ENCODE measurements at places on chromosomes 3 and 15.

DNA sequence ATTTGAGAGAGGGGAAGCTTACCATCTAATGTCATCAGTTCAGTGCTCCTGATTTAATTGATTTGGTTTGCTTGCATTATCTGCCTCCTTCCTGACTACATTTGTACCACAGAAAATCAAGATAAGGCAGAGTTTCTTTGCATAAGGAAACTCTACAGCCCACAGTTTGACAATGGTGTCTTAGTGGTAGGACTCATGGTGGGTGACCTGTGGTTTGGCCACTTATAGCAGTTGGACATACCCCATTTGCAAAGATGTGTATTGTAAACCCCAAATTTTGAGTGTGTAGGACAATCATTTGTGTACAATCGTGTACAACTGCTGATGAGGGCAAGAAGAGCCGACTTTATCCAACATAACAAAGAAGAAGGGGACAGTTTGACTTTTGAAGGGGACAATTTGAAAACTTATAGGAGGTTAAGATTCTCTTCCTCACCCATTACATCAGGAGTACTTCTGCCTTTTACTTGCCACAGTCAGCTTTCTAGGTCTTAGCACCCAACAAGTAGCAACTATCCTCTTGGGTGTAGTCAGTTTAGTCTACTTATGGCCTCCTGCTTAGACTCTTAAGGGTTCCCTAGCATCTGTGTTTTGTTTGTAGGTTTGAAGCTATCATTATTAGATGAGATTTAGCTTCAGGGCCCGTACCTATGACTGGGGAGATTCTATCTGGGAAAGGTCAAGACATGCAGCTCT lies 6.2 kb downstream of the TGFBR2 start:
- no peak for DNase-seq

GRCh38 chr3:157465741-157466140 lies 29.1 kb downstream of the PTX3 start:
- DNase-seq, result no peak

GRCh38 chr15:57427367-57427821 lies 51.1 kb downstream of the CGNL1 start:
- no peak for DNase-seq

DNA sequence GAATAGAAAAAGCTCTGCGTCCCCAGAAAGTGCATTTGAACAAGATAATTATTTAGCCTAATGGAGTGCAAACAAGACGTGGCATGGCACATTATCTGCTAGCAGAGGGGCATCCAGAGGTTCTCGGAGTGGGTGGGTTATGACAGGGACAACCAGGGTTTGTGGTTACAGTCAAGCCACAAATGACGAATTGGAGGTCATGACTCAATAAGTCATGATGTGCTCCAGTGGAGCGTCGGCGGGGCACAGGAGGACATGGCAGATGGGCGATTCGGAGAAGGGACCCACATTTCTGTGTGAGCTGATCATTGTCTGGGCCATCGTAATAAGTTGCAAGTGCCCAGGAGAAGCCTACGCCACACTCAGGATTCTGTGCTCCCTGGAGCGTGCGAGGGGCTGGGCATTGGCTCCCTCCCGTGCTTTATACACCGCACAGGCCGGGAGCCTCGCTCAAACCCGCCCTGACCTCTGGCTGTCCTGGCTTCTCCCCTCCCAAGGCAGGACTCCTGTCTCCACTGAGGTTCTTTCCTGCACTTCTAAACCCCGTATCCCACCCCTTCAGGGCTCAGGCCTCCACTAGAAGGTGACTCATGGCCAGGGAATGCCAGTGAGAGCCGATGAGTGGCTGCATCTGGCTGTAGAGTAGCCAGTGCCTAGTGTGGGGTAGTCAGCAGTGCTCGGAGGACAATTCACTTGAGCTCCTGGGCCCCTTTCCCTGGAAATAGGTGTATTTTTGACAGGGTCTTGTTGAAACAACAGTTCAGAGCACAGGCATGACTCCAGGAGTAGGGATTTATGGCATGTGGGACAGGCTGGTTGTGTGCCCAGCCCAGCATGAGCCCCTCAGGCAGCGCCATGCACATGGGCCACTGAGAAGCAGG lies 67.4 kb downstream of the GRIP2 start:
- no peak for DNase-seq

DNA sequence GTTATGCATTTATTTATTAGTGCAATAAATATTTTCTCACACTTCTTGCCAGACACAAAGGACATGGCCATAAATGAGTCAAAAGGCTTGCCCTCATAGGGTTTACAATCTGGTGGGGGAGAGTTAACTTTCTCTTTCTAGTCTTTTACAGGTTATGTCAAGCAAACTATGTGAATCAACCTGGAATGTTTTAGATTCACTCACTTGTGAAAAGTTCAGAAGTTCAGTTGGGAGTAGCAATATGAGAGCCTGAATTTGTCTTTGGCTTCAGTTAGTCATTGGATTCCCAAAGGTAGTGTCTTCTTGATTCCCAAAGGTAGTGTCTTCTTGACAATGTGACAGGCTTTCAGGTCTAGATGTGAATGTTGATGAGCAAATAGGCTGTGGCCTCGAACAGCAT lies 264.8 kb downstream of the SOX2 start:
- no peak for DNase-seq

GRCh38 chr3:16841041-16841753 lies 43.6 kb upstream of the PLCL2 start:
- DNase-seq, result no peak

- DNase-seq, result no peak
Observed at GRCh38 chr3:102457644-102458043, 22.8 kb downstream of the ZPLD1 start.

DNA sequence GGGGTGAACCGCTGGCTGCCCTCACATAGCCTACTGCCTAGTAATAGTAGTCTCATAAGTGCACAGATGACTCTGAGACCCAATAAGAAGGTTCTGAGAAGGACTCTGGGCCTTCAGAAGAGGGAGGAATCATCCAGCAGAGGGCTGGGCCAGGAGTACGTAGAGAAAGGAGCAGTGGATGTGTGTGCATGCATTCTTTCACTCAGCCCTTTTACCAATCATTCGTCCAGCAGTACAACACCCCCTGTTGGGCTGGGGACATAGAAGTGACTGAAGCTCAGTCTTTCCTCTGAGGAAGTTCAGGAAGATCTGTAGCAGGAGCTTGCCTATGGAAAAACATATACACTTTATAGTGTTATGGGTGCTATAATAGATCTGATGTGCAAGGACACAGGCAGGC lies 333.1 kb downstream of the CLSTN2 start:
- DNase-seq, result no peak

DNA sequence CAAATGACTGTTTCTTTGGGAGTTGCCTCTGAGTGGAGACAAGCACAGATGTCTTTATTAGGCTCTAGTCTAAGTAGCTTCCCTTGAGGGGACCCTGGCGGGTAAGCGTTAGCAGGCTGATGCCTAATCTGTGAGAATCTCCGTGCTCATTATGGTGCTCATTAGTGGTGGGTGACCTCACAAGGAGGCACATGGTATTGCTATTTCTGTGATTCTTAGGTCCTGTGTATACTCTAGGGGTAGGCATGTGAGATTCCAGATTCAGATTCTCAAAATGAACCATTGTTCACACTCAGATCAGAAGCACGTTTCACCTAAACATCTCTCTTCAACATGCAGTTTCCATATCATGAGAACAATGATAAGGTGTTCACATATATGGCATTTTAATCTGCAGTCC lies 809.7 kb downstream of the NR2F2 start:
- no peak for DNase-seq

- no peak for DNase-seq
Observed at GRCh38 chr3:123536153-123536895, 48.5 kb downstream of the HACD2 start.

DNA sequence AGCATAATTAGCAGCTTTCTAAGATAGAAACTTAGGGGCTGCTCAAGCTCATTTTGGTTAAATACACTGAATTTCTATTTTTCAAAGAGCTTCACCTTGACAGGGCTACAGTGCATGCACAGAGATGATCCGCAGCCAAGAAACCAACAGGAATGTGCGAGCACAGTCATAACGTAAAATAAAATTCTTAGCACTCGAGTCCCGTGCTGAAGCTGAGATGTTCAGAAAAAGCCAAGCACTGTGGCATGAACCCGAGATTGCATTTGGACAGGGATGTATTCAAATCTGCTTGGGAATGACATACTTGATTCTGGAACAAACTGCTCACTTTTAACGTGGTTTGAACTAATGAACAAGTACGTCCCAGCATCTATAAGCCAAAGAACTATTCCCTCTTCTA lies 340.3 kb downstream of the FOXP1 start:
- no peak for DNase-seq

DNA sequence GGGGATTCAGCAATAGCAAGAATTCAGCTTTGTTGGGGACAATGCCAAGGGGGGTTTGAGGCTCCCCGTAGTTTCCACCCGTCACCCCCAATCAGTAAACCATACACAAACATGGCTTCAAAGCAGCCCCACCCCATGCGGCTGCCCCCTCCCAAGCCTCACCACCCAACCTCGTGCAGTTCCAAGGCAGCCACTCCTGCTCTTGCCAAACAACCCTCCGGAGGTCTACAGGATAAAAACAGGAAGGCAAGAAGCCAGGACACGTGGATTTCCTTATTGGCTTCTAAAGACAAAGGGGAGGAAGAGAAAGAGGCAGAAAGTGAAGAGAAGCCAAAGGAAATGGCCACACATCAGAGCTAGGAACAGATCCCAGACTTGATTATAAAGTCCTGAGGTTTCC lies 121.1 kb downstream of the SHQ1 start:
- DNase-seq, result no peak

DNA sequence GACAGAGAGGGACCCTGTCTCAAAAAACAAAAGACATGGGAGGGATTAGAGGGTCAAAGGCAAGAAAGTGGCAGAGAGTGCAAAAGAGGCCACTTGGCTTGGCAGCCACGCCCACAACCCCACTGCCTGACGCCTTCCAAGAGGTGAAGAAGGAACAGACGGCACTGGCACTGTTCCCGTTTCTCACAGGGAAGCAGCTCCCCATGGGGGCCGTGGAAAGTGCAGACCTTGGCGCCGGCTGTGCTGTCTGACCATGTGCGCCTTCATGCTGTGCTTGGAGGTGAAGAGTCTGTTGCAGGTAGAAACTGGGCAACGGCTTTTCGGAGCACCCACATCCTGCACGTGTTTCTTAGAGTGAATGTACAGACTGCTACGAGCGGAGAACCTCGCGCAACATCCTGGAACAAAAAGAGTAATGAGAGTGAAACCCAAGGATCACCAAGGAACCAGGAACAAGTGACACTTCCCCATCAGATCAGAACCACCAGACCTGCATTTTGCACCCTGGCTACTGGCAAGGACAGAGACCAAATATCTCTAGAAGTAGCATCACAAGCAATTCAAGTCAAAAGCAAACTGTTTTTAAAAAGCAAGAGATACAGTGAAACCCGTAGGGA lies 9.7 kb downstream of the ZXDC start:
- DNase-seq, result no peak

DNA sequence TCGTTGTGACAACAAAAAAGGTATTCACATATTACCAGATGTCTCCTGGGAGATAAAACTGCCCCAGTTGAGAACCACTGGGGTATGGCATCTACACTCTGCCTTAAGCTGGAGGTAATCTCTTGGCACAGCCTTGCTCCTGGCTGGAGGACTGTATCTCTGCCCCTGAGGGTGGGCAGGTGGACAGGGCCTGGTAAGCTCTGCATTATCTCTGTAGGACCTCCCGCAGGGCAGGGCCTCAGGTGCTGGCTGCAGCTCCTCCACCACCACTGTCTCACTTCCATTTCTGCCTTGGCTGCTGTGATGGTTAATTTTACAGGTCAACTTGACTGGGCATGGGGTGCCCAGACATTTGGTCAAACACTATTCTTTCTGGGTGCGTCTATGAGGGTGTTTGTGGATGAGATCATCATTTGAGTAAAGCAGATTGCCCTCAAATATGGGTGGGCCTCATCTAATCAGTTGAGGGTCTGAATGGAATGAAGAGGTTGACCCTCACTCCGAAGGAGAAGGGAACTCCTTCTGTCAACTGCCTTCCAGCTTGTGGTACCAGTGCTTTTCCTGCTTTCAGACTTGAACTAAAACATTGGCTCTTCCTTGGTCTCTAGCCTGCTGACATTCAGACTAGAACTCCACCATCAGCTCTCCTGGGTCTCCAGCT lies 9.8 kb upstream of the RHCG start:
- no peak for DNase-seq

GRCh38 chr15:23913635-23914034 lies 226.5 kb upstream of the NDN start:
- no peak for DNase-seq

- no peak for DNase-seq
Observed at GRCh38 chr3:73021301-73021835, 24.8 kb downstream of the PPP4R2 start.

- no peak for DNase-seq
Observed at GRCh38 chr3:24661175-24661584, 166.5 kb upstream of the THRB start.

GRCh38 chr3:67497746-67498145 lies 156.7 kb downstream of the SUCLG2 start:
- DNase-seq, result no peak

DNA sequence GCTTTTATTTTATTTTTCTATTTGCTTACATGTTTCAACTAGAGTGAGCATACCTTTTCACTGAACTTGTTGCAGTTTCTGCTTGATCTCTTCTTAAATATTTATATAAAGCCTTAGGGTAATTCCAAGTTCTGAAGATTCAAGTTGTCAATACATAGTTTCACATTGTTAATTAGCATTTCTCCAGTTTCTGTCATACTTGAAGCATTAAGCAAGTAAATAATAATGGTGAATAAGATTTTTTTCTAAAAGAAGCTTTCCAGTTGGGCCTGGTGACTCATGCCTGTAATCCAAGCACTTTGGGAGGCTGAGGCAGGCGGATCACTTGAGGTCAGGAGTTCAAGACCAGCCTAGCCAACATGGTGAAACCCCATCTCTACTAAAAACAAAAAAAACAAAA lies 53.9 kb downstream of the CALML4 start:
- no peak for DNase-seq

DNA sequence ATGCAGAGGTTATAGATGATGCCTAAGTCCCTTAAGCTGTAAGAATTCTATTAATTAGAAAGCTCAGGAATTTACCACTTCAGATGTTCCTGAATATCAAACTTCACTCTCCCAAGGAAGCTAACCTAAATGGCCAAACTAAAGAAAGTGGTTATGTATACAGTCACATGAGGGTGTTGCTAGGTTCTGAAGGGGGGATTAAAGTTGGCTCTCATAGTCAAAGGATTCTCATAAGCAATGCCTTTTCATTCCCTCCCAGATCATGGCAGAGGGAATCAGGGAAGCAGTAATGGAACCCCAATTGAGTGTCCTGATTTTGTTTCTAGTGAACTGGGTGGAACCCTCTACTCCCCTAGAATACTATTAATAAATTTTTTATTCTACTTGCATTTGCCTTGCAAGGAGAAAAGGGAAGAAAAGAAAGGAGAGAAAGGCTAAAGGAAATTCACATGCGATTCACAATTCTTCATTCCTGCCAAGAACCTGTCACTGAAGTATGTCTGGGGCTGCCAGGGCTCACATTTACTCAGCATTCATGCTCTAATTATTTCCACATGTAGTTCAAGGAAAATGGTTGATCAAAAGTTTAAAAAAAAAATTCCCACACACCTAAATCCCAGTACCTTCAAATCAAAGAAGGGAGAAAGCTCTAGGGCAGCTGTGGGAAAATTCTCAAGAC lies 25.1 kb downstream of the FSTL1 start:
- peak; percentile 44 for DNase-seq
